ENCODE measurements at places on chromosomes 2 and 18. TPM values are rescaled to one million over a fixed set of nuclear protein-coding genes. Genes with fewer than 3 reads are reported as not detected.

Gene LGALSL
- 21.7 TPM for total RNA-seq

Gene SLC16A14
- 2.5 TPM for total RNA-seq

Gene PDE1A
- 7.1 TPM for total RNA-seq

Gene CDH7
- not detected for total RNA-seq

Gene SLC9A4
- not detected for total RNA-seq

Gene IL36G
- not detected for total RNA-seq

Gene TEX261
- total RNA-seq = 86.8 TPM

Gene ST8SIA3
- total RNA-seq = not detected

Gene IL36RN
- not detected for total RNA-seq

Gene CD226
- total RNA-seq = 1.4 TPM

Gene TM4SF20
- 0.32 TPM for total RNA-seq

Gene ITGB6
- not detected for total RNA-seq

Gene UBR3
- total RNA-seq = 62.9 TPM

Measured in mesenteric fat pad (tissue), 1 donor.